ENCODE measurements at places on chromosomes 5 and 9.

DNA sequence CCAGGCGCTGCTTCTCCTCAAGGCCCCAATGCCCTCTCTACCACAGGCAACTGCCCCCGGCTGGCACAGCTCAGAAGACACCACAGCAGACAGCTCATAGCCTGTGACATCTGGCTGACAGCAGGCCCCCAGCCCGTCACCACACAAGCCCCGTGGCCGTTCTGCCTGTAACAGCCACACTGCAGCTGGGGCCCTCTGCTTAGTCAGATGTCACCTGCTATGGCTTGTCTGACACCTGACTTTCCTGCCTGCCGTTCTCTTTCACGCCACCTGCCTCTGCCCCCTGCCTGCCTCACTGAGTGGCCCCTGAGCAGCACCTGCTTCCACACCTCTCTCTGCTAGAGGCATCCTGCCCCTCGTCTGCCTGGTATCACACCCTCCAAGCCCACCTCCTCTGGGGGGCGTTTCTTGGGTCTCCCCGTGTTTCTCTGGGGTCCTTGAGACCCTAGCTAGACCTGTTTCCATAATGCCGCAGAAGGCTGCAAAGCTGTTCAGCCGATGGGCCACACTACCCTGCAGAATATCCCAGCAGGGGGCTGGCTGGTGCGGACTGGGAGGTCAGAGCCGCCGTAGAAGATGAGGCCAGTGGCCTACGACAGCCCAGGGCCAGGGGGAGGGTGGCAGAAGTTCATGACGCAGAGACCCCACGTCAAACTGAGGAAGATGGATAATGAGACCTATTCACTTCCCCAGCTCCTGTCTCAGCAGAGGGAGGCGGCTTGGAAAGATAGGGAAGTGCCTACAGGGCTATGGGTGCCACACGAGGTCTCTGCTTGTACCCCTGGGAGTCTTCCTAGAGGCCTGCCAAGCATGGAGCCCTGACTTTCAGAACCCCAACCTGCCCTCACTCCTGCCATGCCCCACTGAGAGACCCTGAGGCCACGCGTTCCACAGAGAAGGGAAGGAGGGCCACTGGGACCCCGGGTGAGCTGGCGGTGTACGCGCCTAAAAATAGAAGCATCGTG, 95.1 kb downstream of the ZNF354C start:
- DNase-seq, result no peak
- no peak overlapping the region for H3K27ac ChIP-seq
- H3K36me3 ChIP-seq, result no peaks in the 10 kb centered on the region
- H3K27me3 ChIP-seq, result no peaks in the 10 kb centered on the region
- no peaks in the 10 kb centered on the region for H3K4me1 ChIP-seq

DNA sequence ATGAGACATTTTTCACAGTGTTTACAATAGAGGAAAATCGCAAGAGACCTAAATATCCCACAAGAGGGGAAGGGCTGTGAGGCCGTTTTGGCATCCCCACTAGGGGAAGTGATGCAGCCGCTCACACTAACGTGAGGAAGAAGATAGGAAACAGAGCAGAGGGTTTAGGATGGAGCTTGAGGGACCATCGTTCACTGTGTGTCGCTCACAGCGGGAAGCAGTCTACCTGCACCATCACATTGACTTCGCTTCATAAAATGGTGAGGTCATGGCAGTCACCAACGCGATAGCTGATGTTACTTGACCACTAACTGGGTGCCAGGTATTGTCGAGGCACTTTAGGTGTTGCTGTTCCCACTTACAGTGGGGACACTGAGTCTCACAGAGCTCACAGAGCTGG, 35.6 kb downstream of the PRRX2 start:
- peaks cover 71% of the 10 kb centered on the region for H3K27me3 ChIP-seq
- H3K36me3 ChIP-seq, result no peaks in the 10 kb centered on the region
- DNase-seq, result no peak
- H3K27ac ChIP-seq, result no peak overlapping the region
- H3K4me3 ChIP-seq, result no peak overlapping the region

- no peak overlapping the region for H3K4me3 ChIP-seq
- no peak overlapping the region for H3K27ac ChIP-seq
- no peaks in the 10 kb centered on the region for H3K4me1 ChIP-seq
- peaks cover 33% of the 10 kb centered on the region for H3K27me3 ChIP-seq
- no peaks in the 10 kb centered on the region for H3K36me3 ChIP-seq
Measured at GRCh38 chr5:1709171-1709803, 90.3 kb downstream of the MRPL36 start.

DNA sequence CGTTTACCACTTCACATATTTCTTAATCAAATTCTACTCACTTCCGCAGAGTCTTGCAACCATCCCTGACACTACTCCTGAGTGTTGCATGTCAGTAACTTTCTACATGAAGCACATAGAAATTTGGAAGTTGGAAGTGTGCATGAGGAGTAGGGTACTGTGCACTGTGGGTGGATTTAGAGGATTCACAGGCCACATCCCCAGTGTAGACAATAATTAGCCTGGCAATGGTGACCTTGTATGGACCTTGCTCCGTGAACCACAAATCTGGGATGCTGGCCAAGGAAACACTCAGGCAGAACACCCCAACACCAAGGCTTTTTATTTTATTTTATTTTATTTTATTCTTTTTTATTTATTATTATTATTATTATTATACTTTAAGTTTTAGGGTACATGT, 25.5 kb downstream of the CTSL start:
- peaks cover 7% of the 10 kb centered on the region for H3K27me3 ChIP-seq

DNA sequence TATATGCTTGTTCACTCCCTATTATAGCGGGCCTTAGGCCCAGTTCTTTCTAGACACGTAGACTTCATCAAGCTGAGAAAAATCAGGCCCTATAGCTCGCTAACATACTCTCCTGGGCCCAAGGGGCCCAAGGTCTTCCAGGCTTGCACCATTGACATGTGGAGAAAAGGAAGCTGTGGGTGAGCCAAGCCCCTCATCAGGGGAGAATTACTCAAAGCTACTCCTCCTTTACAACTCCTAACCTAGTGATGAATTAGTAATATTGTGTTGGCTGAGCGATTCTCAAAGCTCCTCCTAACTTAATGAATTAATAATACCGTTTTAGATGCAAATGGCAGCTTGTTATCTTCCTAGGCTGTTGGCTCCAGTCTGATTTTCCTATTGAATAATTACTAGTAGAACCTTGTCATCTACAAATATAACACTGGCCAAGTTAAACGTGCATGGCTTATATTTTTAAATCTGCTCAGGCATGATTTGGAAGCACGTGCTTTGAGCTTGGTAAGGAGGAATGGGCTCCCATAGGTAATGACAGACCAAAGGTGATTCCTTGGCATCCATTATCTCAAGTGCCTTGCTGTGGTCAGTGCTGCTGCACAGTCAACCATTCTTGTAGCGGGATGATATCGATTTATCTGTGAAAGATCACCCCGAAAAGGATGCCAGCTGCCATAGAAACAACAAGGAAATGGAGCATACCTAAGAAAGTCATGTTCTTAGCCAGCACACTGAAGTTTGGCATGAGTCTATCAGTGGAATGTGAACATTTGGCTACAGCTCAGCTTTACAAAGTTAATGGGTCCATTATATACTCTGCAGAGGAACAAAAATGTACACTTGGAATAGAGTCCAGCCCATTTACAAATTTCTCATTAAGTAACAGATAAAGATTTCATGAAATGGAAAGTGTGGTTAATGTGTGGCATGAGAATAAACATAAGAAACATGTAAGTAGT, 23.8 kb downstream of the LVRN start:
- no peak for DNase-seq
- no peaks in the 10 kb centered on the region for H3K36me3 ChIP-seq
- H3K4me1 ChIP-seq, result no peaks in the 10 kb centered on the region
- H3K27me3 ChIP-seq, result no peaks in the 10 kb centered on the region

DNA sequence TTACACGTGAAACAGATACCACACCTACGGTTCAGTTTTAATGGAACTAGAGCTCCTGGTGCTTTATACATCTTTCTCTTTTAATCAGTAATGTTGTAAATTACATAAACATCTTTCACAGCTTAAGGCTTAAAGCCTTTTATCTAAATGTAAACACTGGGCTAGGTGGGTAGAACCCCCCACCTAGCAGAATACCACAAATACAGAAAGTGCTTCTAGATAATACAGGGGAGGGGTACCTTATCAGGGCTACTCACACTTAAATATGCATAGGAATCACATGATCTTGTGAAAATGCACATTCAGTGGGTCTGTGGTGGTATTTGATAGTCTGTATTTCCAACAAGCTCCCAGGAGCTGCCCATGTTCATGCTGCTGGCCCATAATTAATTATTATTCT, 256.4 kb upstream of the TARS1 start:
- no peaks in the 10 kb centered on the region for H3K4me1 ChIP-seq
- no peak overlapping the region for H3K27ac ChIP-seq
- H3K36me3 ChIP-seq, result no peaks in the 10 kb centered on the region
- H3K27me3 ChIP-seq, result no peaks in the 10 kb centered on the region
- no peak overlapping the region for H3K4me3 ChIP-seq

DNA sequence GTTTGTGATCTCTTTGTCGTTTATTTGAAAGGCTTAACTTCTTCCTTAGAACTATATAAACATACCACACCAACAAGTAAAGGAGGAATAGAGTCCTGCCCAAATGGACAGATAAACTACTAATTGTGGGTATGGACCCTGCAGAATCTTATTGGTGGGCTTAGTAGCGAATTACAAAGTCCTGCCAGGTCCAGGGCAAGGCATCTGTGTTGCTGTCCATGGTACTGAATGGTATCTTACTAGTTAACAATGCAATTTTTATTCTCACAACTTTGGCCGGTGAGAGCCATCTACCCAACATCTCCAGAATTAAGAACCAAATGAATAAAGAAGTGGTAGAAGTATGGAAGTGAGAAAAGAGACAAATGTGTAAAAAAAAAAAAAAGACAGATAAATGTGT, 1782.4 kb upstream of the WWC1 start:
- H3K36me3 ChIP-seq, result no peaks in the 10 kb centered on the region
- H3K4me3 ChIP-seq, result no peak overlapping the region
- H3K4me1 ChIP-seq, result no peaks in the 10 kb centered on the region

GRCh38 chr5:152303841-152304240, 101.2 kb downstream of the NMUR2 start:
- no peaks in the 10 kb centered on the region for H3K4me1 ChIP-seq
- no peak overlapping the region for H3K27ac ChIP-seq
- no peaks in the 10 kb centered on the region for H3K27me3 ChIP-seq
- no peak overlapping the region for H3K4me3 ChIP-seq
- DNase-seq, result no peak

DNA sequence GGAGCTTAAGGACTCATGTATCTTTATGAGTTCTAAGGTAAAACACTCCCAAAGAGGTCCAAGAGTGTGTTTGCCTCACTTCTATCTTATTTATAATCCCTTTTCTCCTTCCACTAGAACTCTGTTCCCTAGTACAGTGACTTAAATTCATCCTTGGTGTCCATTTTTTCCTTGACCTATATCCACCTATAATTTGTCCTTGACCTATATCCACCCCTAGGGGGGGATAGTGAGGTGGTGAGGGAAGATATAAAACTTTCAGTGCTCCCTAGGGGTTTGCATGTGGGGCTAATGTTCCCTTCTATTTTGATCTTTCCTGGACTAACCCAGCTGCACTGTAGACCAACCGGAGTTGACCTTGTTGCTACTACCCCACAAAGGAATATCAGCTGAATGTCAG, 83.5 kb upstream of the GNAQ start:
- no peak overlapping the region for H3K4me3 ChIP-seq
- H3K27me3 ChIP-seq, result no peaks in the 10 kb centered on the region
- no peak overlapping the region for H3K27ac ChIP-seq
- no peaks in the 10 kb centered on the region for H3K4me1 ChIP-seq
- no peak for DNase-seq

DNA sequence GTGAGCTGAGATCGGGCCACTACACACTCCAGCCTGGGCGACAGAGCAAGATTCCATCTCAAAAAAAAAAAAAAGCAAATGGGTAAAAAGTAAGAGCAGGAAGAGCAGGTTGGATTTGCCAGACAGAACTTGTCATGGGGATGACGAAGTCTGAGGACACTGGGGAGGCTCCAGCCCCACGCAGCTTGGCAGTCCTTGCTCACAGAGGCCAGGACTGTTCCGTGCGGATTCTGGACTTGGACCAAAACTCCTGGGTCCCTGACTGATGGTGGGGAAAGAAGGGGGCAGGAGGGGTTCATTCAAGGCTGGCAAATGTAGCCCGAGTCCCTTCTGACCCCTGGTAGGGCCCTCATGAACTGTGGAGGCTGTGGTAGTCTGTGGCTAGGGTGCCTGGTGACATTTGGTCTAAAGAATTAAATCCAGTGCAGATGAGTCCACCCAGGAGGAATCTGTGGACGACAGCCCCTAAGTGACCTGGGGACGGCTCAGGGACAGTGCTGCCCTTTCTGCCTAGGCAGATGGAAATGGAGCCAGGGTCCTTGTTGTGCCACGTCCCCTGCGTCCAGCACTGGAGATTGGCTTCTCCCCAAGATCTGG, 3.1 kb downstream of the FGD3 start:
- H3K36me3 ChIP-seq, result no peaks in the 10 kb centered on the region
- H3K4me3 ChIP-seq, result no peak overlapping the region
- no peak for DNase-seq
- H3K27ac ChIP-seq, result no peak overlapping the region
- H3K4me1 ChIP-seq, result peaks cover 6% of the 10 kb centered on the region

GRCh38 chr9:109816490-109816889, 36.5 kb downstream of the PALM2AKAP2 start:
- peaks cover 1% of the 10 kb centered on the region for H3K27me3 ChIP-seq
- H3K36me3 ChIP-seq, result no peaks in the 10 kb centered on the region
- DNase-seq, result no peak
- no peak overlapping the region for H3K4me3 ChIP-seq
- H3K27ac ChIP-seq, result no peak overlapping the region

- H3K27me3 ChIP-seq, result no peaks in the 10 kb centered on the region
- no peak overlapping the region for H3K27ac ChIP-seq
- no peaks in the 10 kb centered on the region for H3K4me1 ChIP-seq
- DNase-seq, result no peak
Measured at GRCh38 chr5:120096413-120096812, 367.7 kb upstream of the PRR16 start.

DNA sequence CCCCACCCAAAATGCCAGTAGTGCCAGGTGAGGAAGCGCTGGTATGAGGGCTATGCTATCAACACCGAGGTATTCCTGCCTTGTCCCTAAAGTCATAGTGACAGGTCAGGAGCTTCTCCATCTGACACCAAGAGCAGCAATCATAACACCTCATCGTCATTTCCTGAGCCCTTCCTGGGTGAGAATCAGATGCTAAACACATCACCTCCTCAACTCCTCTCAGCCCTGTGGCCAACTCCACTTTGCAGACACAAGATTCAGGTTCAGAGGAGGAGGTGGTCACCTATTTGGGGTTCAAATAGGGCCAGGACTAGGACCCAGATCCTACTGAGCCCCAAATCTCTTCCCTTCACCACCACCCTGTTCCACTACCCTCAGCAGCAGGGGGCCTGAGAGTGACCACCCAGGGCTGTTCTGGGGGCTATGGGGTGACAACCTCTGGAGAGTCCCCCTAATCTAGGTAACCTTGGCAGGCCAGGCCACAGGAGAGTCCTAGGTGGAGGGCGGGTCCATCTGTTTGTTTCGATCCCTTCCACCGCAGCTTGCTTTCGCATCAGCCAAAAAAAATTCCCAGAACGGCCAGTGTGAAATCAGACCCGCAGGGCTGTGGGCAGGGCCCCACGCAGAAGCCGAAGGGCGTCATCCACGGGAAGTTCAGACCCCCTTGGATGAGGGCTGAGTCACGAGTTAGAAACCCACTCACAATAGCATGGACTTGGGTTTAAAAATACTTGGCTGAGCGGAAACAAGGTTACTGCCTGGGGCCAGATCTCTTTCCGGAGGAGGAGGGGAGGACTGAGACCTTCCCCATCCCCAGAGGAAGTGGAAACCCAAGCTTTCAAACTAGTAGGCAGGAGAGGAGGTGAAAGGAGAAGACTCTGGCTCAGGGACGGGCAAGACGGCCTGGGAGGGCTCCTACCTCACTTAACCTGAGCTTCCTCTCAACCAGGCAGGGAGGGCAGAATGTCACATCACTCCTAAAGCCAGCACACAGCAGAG, 8.7 kb downstream of the STK10 start:
- peak overlapping the region; percentile 28 for H3K4me3 ChIP-seq
- no peaks in the 10 kb centered on the region for H3K36me3 ChIP-seq
- no peak for DNase-seq
- peaks cover 10% of the 10 kb centered on the region for H3K4me1 ChIP-seq
- peak overlapping the region; percentile 50 for H3K27ac ChIP-seq
